Amygdala (tissue), 56 donors: ENCODE measurements at places on chromosomes 3 and 15.
A peak's percentile ranks its signal among the peaks of the same experiment; 100 is the strongest.

- DNase-seq = no peak
These were observed 304.7 kb downstream of the SUCLG2 start for GRCh38 chr3:67349551-67350174.

DNA sequence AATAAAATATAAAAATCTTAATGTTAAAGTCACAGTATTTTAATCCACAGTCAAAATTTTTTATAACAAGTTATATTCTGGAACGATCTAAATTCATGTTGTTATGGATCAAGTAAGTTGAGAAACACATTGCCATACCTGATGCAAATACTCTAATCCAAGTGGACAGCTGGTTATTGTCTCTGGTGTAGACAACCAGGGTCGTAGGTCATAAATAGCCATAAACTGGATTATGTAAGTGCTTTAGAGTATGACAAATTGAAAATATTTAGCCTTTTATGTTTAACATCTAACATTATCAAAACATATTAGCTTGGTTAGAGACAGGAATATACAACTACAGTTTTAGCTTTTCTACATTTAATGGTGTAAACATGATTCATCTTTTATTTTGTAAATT, 53.0 kb downstream of the PLSCR2 start:
- no peak for DNase-seq

DNA sequence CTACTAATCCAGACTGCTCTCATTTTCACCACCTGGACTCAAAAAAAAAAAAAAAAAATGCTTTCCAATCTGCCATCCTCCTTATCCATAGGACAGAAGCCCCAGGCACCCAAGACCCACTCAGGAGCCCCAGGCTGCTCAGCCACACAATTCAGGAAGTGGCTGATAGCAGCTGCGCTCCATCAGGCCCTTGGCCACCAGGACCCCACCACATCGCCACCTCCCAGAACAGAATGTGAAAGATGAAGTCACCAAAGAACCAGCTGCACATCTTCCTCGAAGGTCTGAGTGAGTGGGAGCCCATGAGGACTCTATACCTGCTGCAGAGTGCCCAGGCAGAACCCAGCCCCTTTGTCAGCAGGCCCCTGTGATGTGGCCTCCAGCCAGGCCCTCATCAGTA, 19.5 kb downstream of the POC1A start:
- DNase-seq = no peak

GRCh38 chr3:49017971-49018706, at the start of gene DALRD3:
Gene DALRD3 (minus strand): TSS chr3:49018580. CDS start chr3:49018564, 16 bp downstream.
- peak; percentile 46 for DNase-seq

GRCh38 chr15:29046281-29046810, 160.6 kb downstream of the APBA2 start:
- DNase-seq = no peak

GRCh38 chr3:23626442-23626841, 179.3 kb upstream of the UBE2E1 start:
- DNase-seq = no peak

DNA sequence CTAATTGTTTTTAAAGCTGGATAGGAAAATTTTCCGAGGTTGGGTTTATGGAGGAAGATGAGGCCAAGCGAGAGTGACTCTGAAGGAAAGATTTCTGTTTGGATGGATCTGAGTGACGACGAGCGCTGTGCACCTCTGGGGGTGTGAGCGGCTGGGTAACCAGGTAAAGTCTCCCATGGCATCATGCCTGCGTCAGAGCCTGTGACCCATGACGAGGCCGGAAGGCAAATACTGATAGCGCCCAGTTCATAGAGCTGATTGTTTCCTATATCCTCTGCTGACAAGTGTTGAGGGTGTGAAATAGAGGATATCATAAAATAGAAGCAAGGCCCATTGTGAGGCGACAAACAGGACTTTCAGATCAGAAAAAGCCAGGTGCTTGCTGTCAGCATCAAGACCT, 33.7 kb upstream of the MAGEF1 start:
- DNase-seq = no peak

GRCh38 chr3:93994056-93994455, 14.1 kb downstream of the ARL13B start:
- no peak for DNase-seq

GRCh38 chr15:72813345-72814004, 29.9 kb upstream of the ADPGK start:
- DNase-seq = no peak

DNA sequence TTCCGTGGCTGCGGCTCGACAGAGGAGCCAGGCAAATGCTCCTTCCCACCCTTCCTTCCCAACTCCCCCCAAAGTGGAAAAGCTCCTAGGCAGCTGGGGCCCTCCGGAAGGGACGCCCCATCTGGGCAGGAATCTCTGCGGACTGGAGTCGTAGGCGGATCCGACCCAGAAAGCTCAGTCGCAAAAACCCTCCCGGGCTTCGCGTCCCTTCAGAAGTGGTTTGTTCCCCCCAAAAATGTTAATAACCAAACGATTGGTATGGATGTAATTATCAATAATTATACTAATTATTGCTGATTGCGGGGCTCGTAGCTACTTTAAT, 3.8 kb downstream of the RNU6-1 start:
- DNase-seq = no peak

- DNase-seq = no peak
These were observed 9.9 kb downstream of the CHDH start for GRCh38 chr3:53836084-53836872.

GRCh38 chr3:186038360-186038759, 70.5 kb downstream of the ETV5 start:
- DNase-seq = no peak

- DNase-seq = no peak
These were observed 6.3 kb downstream of the TM4SF1 start for GRCh38 chr3:149371001-149371722.
